ENCODE measurements at places on chromosomes 7 and 10.
A peak's percentile ranks its signal among the peaks of the same experiment; 100 is the strongest.

- no peak for DNase-seq
Observed at GRCh38 chr7:26688388-26688787, 176.0 kb downstream of the SKAP2 start.

DNA sequence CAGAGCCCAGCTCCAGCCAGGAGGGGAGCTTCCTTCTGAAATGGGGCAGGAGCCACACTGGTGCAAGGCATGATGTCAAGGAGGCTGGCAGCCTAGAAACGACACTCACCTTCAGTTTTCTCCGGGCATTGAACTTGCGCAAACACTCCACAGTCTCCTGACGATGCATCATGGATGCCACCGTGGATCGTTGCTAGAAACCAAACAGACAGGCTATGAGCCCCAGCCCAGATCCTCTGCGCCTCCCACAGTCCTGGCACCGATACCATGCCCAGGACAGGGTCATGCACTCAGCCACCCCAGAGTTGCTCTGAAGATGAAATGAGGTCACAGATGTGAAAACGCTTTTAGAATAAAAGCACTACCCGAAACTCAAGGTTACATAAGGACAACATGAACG lies 31.0 kb upstream of the NDST2 start:
- DNase-seq = no peak

- no peak for DNase-seq
Observed at GRCh38 chr7:22316914-22317313, 40.0 kb downstream of the RAPGEF5 start.

DNA sequence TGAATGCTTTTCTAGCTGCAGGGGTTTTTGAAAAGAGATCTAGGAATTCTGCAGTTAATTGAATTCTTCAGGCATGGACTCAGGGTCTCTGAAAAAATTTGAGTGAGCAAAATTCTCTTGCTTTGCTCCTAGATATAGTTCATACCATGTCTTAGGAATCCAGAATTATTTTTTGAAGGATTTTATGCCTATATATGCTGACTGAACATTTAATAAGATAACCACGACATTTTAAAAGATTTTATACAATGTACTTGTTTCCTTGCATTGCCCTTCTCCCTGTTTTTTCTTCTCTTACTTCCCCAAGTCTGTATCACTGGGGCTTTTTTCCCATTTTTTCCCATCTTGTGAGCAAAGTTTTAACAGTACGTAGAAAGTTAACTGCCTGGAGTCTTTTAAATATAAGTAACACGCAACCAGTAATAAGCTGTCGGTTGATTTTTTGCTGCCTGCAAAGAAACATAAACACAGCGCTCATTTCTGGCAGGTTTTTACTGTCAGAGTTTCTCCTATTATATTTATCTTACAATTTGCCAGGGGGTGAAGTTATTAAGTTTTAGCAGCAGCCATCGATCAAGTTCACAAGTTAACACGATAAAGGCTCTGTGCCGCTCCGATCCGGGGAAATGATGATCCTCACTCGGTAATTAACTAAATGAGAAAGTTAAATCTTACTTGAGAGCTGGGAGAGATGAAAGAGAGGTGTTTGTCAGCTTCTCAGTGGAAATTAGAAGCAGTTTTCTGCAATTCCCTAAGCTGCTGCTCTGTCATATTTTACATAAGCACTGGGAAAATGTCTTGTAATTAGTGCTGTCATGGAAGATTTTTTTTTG lies 81.0 kb downstream of the POLL start:
- no peak for DNase-seq

DNA sequence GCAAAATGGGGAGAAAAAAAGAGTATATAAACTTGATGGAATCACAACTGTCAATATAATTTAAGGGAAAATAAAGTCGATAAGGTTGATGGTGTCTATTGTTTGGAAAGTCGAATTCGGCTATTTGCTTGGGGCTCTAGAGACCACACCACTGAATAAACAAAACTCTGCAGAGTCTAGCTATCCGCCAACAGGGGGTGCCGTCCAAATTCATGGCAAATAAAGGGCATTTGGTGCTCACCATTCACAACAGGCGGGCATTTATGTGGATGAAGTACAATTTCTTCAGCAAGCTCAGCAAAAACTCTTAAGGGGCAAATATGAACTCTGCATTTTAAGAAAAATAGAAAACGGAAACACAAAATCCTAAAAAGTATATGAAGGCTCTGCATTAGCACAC lies 23.3 kb downstream of the CD36 start:
- DNase-seq = no peak

DNA sequence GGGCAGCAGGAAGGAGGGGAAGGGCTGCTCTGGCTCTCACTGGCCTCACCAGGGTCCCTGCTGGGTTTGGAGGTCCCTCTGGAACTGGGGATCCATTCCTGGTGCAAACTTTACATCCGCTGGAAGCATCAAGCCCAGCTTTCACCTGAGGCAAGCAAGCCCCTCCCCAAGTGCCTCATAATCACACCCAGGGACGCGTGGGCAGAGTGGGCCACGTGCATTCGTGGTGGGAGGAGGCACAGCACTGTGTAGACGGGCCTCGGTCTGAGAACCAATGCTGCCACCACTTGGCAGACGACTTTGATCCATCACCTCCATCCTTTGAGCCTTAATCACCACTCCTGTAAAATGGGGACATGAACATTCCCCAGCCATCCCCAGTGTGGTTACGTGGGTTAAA lies 74.1 kb downstream of the VWA2 start:
- DNase-seq = no peak

- DNase-seq = no peak
Observed at GRCh38 chr10:112585126-112585525, 138.1 kb downstream of the VTI1A start.

DNA sequence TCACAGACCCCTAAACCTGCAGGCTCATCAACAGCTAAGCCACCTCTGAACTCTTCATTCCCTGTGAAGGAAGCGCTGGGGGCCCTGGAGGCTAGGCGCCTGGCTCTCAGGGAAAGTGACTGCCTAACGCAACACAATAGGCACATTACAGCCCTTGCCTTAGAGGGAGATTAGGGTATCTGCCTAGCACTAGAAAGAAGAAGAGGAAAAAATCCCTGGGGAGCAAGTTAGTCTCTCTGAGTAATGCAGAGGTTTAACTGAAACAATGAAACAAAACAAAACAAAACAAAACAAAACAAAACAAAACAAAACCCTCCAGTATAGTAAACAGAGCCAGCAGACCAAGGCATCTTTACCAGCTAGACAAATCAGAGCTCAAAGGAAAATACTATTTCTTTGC lies 2.6 kb downstream of the ZNF777 start:
- no peak for DNase-seq

- DNase-seq = no peak
Observed at GRCh38 chr10:62001898-62002297, 100.4 kb downstream of the ARID5B start.

DNA sequence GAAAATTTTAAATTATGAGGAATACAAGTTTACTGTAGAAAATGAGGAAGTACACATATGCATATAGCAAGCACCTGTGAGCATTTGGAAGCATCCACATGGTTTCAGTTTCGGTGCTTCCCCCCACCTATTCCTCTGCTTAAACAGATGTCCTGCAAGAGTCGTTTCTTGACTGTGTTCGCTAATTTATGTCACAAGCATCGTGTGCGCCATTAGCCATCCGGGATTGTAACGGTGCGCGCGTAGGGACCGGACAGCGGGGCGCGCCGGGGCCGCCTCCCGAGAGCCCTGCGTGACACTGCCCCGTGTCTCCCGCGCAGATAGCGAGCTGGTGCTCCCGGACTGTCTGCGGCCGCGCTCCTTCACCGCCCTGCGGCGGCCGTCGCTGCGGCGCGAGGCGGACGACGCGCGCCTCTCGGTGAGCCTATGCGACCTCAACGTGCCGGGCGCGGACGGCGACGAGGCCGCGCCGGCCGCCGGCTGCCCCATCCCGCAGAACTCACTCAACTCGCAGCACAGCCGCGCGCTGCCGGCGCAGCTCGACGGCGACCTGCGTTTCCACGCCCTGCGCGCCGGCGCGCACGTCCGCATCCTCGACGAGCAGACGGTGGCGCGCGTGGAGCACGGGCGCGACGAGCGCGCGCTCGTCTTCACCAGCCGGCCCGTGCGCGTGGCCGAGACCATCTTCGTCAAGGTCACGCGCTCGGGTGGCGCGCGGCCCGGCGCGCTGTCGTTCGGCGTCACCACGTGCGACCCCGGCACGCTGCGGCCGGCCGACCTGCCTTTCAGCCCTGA lies 90.9 kb downstream of the NEURL1 start:
- DNase-seq = peak; percentile 42

DNA sequence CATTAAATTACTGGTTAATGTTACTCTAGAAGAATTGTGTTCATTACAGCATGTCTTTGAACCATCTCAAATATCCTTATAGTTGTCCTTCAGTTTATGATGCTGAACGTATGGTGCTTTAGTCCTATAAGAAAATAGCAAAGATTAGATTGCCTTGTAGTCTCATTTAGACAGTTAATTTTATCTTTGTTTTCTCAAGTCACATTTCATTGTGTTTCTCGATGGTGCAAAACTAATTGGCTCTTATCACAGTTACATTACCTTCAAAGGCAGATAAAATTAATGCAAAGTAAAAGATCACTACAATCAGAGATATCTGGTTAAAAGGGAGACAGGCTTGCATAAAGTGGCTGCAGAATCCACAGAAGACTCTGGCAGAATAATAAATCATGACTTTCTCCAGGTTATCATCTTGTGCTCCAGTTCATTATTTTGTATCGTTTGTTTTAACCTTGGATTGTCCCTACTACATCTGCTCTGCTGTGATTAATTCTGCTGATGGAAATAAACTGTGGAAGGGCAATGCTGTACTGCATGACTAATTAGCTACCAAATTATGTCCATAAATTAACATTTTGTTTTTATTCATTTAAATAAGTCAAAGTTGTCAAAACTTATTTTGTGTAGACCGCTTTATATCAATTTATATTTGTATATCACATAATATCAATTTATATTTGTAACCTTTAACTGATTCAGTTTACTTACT lies 24.2 kb downstream of the PRPS1L1 start:
- DNase-seq = no peak

DNA sequence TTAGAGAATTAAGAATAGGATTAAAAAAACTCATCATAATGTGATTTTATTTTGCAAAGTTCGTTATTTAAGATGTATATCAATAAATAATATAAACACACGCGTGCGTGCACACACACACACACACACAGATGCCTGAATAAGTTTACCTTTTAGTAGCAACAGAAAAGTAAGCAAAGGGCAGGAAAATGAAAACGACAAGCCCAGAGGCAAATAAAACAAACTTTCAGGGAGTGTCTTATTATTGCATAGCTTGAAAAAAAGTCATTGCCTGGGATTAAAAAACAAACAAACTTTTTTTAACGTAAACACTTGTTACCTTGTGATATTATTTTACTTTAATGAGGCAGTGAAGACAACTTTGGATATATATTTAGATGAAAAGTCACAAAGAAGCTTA lies 226.4 kb downstream of the BAMBI start:
- DNase-seq = no peak

DNA sequence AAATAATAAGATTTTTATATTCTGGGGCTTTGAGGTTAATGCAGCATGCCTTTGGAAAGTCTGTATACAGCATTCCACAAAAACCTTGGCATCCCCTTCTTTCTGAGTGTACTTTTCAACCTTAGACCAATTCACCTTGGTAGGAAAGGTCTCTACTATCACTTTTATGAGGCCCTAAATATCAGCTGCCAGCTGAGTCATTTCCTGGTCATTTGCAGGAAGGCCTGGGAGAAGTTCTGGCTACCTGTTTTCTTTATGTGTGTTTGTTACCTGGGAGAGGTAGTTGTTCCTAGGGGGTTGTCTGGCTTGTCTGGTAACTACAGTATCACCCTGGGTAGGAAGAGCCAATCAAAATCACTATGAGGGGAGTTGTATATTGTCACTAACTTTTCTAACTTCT lies 4.1 kb downstream of the SPAM1 start:
- no peak for DNase-seq

DNA sequence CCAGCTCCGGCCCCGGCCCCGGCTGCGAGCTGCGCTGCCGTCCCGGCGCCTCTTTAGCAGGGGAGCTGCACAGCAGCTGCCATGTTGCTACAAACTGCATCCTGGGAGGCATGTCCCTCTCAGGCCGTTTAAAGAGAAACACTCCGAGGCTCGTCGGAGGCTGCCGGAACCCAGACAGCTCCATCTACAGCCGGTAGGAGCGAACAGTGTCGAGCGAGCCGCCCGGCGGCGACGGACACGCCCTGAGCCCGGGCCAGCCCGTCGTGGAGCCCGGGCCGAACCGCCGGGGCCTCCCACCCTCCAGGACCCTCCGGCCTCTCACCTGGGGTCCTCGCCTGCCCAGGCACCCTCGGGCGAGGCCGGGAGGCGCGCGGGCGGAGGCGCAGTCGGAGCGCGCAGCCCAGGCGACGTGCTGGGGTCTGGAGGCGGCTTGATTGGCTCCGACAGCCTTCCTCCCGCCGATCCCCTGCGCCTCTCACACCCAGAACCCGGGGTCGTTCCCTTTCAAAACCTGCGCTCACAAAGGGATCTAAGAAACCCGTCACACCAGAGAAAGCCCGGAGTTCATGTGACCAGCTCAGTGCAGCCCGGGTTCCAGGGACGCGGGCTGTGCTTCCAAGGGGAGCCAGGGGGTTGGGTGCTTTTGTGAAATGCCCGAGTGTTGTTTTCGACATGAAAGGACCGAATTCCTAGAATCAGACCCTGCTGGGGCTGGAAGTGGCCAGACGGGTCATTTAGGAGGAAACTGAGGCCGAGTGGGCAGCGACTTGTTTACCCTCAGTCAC lies at the start of gene ZNF777:
Gene ZNF777 (minus strand): TSS at position 570 of the 785 bp plus-strand sequence. CDS start 5,040 bp downstream, outside the sequence.
- peak; percentile 76 for DNase-seq

- DNase-seq = no peak
Observed at GRCh38 chr10:60901561-60902235, 42.3 kb downstream of the RHOBTB1 start.

DNA sequence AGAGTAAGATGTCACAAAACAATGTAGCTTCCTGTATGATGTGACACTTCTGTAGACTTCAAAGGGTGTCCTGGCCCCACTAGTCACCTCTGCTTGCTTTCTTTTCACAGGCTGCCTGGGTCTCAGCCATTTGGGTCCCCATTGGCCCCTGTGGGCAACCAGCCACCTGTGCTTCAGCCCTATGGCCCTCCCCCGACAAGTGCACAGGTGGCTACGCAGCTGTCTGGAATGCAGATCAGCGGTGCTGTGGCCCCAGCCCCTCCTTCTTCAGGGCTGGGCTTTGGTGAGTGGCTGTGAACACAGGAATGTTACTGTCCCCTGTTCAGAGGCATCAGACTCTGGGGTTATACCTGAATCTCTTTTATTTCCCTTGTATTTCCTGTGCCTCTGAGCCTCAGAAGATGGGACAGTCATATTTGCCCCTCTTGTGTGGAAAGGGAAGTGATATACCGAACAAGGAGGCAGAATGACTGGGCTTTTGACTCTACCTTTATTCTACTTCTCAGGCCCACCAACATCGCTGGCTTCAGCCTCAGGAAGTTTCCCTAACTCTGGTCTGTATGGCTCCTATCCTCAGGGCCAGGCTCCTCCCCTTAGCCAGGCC lies 15.4 kb downstream of the SEC24C start:
- no peak for DNase-seq
